Endothelial cell of umbilical vein (primary cell): ENCODE measurements at places on chromosomes 6 and 20.

- DNase-seq, result no peak
Measured at GRCh38 chr20:14288341-14289330, 48.8 kb downstream of the FLRT3 start.

DNA sequence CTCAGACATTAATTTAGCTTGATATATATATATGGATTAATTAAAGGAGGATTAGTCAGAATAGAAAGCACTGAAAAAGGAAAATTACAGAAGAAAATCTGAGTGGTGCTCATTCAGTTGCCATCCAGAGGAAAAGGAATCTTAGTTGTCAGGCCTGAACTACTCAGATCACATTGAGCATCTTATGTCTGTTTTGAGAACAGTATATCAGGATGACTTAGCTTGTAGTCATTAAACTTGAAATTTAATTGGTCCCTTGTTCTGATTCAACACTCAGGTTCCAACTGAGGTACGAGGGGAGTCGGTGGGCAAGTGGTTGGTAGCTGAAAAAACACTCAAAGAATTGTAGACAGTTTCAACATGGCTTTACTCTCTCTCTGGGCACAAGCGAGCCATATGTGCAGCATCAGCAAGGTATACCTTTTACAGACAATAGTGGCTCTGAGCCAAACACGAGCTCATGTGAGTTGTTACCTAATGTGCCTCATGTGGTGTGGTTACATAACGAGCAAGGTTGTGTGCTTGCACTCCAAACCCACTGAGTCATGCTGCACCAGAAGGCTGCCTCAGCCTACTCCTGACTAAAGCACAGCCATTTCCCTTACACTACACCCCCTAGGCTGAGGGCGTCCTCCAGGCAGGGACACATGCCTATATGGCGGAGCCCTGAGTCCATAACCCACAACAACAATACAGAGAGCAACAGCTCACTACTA lies 73.0 kb upstream of the HMGN3 start:
- DNase-seq, result no peak

GRCh38 chr6:158174514-158174913 lies 6.4 kb downstream of the GTF2H5 start:
- DNase-seq, result peak; percentile 35

DNA sequence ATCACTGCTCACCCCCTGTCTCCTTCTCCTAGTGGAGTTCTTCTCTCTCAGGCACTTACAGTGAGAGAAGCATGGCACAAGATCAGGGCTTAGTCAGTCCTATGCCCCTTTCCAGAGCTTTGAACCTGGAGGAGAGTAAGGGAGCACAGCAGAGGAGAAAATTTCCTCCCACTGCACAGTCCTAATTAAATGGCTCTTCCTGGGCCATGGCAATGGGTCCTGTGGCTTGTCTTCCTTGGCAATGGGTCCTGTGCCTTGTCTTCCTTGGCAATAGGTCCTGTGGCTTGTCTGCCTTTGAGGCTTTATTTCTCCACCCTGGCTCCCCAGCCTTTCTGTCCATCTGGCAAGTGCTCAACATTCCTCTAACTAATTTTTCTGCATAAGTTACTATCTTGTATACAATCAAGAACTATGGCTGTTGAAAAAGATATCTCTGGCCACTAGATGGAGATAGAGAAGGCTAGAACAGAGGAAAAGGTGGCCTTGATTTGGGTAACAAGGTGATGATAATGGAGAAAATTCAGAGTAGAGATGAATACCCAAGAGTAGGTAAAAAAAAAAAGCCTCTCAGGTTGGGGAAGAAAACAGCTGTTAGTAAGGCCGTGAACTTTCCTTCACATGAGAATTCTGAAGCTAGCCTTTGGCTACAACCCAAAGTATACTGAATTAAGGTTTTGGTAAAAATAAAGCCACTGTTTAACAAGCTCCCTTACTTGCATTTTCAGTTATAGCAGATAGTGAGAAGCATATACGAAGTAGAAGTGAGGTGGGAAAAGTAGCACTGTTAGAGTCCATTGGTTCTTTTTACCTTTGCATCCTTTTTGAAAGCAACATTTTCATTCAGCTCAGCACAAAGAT lies 504.9 kb downstream of the DOK5 start:
- no peak for DNase-seq

DNA sequence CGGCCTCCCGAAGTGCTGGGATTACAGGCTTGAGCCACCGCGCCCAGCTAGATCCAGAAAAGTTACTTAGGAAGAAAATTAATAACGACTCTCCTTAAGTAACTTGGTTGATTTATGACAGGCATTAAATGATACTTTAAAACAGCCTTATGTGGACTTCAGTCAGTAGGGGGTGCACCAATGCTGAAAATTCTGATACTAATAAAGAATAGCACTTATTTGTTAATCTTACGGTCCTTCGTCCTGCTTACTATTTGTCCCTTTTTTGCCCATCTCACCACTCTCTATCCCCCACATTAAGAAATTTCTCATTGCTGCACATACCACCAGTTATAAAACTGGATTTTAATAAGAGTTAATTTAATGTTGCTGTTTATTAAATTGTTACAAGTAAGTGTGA lies 12.7 kb upstream of the PRELID3B start:
- peak; percentile 51 for DNase-seq

GRCh38 chr20:56179051-56179450 lies 69.5 kb upstream of the MC3R start:
- no peak for DNase-seq

GRCh38 chr6:142414462-142415250 lies 112.8 kb downstream of the ADGRG6 start:
- DNase-seq, result no peak

DNA sequence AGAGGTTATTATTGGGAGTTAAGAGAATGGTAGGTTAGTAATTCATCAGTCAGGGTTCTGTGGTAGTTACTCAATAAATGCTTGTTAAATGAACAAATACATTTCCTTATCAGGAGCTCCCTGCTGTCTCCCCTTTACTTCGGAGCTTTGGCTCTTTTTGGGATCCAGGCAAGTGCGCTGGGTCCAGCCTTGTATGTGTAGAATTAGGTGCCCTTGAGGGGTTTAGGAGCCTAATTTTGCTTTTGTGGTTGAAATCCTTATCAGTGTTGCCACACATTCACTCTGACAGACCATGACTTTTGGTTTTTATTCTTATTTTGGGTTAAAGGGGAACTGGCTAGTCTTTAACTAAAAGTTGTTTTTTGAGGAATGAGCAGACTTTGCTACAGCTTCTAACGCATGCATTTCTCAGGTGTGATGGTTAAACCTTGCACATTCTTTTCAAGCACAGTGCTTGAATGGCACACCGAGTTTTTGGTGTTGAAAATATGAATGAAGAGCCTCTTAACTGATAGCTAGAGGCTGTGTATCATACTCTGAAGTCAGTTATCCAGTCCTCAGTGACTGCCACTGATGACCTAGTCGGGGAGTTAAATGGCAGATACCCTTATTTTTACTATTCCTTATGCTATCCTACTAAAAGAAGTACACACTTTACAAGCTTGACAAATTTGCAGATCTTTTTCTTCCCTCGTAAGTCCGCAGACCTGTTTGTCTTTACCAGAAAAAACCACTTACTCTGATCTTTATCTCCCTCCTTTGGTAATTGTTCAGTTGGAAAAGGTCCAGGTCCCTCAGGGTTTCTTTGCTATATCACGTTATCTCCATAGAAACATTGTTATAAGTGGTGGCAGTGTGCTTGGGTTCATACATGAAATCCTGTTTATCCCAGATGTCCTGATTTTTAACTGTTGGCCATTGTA lies 50.7 kb upstream of the PLCG1 start:
- DNase-seq, result peak; percentile 82

DNA sequence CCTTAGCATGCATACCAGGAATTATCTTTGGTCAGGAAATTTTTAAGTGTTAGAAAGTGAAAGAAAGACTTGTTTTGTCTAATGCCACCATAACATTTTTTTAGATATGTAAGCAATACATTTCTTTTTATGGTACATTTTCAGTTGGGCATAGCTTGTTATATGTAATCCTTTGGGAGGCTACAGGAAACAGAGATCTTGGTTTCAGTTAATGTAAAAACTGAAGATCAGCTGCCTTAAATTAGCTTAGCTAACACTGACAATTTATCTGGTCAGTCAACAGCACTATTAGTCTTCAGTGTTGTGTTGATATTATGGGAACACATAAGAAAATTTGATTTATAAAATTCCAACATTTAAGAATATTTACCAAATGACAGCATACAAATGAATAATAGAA lies 78.6 kb upstream of the SMIM8 start:
- DNase-seq, result no peak

DNA sequence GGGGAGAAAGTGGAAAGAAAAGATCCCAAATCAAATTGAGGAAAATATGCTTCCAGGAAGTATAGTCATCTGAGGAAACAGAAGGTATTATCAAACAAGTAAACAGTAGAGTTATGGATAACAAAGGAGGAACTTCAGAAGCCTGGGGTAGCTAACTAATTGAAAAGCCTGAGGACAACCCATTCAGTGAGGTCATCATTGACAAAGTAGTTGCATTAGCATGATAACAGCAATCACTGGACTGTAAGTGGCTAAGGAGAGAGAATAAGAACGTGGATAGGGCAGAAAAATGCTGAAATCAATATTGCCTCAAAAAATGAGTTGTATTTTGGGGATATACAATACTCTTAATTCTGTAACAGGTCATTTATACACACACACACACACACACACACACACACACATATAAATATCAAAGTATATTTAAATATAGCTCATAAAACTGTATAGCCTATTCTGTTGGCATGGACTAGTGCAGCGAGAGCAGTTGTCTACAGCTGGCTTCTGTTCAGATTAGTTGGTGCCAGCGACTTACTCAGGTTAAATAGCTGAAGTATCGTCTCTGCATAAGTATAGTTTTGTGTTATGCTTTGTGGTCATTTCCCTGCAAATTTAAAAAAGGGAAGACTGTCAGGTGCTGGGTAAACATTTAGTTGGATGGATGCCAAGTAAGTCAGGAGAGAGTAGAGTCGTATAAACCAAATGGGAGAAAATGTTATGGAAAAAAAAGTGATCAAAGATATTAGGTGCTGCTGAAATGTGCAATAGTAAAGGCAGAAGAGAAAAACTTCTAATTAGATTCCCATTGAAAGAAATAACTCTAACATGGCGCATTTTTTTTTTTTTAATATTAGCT lies 33.8 kb upstream of the CTAGE9 start:
- peak; percentile 18 for DNase-seq

- DNase-seq, result no peak
Measured at GRCh38 chr20:4688305-4688704, 33.4 kb upstream of the PRND start.

DNA sequence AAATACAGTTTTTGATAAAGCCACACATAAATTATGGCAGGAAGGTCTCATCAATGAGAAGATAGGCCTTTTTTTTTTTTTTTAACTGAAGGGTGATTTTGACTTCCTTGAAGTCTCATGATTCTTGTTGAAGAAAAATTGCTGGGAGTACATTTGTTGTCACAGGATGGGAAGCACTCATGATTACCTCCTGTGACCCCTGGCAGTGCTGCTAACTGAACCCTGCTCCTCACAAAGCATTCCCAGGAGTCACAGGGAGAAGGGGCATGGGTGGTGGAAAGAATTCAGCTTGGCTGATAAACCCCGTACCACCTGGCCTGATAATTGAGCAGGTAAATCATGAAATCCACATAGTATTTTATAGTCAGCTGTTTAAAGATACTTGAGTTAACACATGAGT lies 86.9 kb downstream of the CD109 start:
- DNase-seq, result no peak

DNA sequence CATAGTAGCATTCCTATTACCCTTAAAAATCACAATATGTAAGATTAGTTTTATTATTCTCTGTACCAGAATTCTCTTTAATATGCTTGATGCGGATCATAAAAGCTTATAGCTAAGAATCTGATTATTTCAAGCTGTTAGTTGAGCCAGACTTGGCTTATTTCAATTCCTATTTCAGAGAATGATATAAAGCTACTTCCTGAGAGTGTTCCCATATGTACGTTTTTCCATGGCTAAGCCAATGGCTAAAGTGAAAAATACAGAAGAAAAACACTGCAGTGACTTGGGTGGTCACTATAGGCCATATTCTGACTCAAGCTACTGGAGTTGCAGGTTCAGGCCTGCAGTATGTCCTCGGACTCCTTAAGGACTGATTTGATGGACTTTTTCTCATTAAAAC lies 97.9 kb upstream of the EEF1E1 start:
- DNase-seq, result no peak

DNA sequence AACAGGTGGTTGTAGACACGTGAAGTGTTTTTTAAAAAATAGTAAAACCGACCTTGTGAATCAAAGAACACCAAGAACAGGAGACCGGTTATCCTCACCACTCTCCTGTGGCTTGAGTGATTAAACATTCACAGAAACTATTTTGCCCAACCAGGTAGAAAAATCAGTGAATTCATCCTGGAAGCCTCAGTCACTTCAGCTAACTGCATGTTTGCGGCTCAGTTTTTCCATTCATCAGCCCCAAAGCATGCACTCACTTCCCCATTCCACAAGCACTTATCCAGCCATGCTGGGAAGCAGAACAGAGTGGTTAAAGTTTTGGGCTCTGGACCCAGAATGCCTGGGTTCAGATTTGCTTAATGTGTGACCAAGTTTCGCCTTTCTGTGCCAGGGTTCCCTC lies 2.4 kb downstream of the LRRN4 start:
- peak; percentile 15 for DNase-seq

DNA sequence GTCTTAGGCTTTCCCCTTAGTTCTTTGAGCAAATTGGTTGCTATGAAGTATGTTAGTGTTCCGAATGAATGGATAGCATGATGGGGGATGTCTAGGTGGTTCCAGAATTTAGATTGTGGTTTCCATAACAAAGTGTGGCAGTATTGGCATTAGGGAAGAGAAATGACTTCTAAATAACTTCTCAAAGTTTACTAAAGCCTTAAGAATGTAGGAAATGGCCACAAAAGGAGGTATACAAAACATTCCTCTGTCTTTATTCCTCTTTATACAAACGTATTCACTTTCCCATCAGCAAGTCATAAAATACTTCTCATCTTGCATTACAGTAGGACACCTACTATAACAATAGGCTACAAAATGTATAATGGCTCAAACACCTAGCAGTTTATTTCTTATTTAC lies 279.6 kb downstream of the ESR1 start:
- DNase-seq, result no peak

DNA sequence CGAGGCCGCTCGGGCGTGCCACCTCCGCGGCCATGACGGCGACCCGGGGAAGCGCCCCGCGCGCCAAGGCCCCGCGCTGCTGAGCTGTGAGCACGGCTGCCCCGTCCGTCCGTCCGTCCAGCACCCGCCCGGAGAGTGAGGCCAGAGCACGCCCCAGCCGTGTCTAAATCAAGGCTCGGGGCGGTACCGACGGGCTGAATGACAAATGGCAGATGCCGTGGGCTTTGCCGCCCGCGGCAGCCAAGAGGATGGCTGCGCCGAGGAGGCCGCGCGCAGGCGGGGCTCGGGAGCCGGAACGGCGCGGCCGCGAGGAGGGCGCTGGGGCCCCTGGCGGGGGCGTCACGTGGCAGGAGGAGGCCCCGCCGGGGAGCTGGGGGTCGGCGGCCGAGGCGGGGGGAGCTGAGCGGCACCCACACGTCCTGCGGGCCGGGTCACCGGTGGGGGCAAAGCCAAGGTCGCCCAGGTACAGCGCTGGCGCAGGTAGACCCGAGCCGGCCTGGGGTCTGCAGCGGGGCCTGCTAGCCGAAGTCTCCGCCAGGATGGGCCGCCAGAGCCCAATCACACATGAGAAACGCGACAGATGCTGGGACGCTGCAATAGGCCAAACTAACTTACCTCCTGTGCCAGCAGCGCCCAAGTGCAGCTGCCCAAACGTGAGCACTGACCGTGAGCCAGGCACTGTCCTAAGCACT lies at the start of gene PLAGL1:
Gene PLAGL1 (minus strand): TSS at position 140 of the 692 bp plus-strand sequence. CDS start 60,123 bp downstream, outside the sequence.
- DNase-seq, result peak; percentile 57

GRCh38 chr6:126722411-126722810 lies 382.5 kb downstream of the CENPW start:
- DNase-seq, result no peak
